ENCODE measurements at places on chromosomes 11 and 22.

- no peak for DNase-seq
Measured at GRCh38 chr11:2378527-2379210, 1.6 kb downstream of the CD81 start.

- DNase-seq, result no peak
Measured at GRCh38 chr11:68371171-68372041, 59.0 kb downstream of the LRP5 start.

DNA sequence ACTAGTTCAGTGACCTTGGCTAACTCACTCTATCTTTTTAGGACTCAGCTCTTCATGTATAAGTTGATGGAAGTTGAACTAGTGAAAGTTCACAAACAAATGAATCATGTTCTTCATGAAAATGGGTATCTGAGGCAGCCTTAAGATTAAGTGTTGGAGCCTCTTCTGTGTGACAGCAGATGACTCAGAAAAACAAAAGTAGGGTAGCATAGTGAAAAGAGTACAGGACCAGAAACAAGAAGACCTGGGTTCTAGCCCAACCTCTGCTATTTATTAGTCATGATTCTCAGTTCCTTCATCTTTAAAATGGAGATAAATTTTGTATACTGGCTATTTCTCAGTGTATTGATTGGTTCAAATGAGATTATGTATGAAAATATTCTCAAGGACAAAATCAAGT lies 60.2 kb downstream of the USP35 start:
- DNase-seq, result no peak

DNA sequence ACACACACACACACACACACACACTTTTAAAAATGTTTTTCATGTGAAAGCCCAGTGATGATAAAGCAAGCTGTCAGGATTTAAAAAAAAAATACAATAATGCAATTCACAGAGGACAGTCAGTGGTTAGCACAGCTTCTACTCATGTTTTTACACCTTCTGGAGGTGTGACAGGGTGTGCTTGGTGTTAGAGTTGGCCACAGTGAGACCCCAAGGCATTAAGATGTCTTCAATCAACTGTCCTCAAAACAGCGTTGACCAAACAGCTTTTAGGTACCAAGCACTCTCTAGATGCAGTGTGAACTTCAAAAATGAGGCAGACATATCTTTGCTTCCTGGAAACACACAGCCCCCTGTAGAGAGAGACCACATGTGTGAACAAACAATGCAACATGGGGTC lies 166.4 kb upstream of the TBCEL start:
- no peak for DNase-seq

GRCh38 chr11:1969776-1970175 lies 22.6 kb downstream of the MRPL23 start:
- no peak for DNase-seq

All from bronchial epithelial cell (primary cell).